ENCODE measurements at places on chromosomes 7 and 10. TPM values are rescaled to one million over a fixed set of nuclear protein-coding genes. Genes with fewer than 3 reads are reported as not detected.
A peak's percentile ranks its signal among the peaks of the same experiment; 100 is the strongest.

DNA sequence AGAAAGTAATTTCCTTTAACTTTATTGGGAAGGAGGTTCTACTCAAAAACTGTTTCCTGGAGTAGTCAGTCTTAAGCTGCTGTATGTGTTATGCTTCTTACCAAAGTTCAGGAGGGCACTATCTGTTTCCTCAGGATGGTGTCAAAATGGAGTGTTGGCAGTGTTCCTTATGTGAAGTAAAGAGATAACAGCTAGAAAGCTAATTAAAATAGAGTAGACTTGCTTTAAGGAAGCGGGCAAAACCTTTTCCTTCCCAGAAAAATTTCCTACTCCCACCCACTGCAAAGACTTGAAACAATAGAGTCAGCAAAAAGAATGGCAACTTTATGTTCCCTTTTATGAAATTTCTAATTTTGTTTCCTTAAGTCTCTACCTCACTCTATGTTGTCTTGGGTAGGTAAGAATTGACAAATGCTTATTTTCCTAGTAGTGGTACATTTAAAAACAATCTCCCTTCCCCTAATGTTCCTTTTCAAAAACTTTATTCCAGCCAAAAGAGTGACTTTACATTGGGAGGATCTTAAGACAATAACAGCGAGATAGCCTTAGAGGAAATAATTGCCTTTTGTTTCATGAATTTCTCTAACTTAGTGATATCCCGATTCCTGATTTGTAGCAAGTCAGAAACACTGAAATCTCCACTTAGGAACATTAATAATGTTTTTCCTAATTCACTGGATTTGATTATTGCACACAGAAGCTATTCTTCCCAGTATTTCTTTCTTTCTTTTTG is 26.5 kb upstream of the ENTPD1 start:
- H3K27ac ChIP-seq, result no peak overlapping the region
- peaks cover 12% of the 10 kb centered on the region for H3K36me3 ChIP-seq
- no peak for DNase-seq
- H3K4me1 ChIP-seq, result no peaks in the 10 kb centered on the region

DNA sequence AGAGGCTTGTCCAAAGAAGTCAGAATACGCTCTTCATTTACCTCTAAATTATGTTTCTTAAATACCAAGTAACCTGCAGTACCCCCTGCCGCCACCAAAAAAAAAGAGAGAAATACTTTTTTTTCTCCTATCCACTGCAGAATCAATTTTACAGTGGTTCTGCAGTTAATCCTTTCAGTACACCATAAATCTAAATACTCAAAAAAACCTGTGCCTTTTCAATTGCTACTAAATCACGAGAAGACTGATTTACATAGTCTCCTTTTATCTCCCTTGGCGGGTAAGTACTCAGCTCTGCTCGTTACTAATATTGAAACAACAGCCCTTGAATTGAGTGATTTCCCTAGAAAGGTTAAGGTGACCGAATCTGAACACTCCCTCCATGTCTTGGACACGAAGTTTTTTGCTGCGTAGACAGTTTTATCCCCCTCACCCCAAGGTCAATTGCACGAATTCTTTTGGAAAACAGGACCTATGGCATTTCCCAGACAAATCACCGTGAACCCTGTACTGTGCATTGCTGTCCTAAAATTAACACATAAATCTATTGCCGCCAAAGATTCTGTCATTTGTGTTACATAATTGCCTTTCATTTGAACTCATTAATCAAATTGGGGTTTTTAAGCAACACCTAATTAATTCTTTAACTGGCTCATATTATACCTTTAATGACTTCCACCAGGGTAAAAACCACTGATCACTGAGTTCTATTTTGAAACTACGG is 512 bp upstream of the VIM start:
- H3K36me3 ChIP-seq, result peaks cover 17% of the 10 kb centered on the region
- peaks cover 59% of the 10 kb centered on the region for H3K4me1 ChIP-seq
- H3K27me3 ChIP-seq, result no peaks in the 10 kb centered on the region
- peak overlapping the region; percentile 95 for H3K27ac ChIP-seq

- no peak overlapping the region for H3K27ac ChIP-seq
- H3K4me1 ChIP-seq, result peaks cover 5% of the 10 kb centered on the region
- peaks cover 30% of the 10 kb centered on the region for H3K27me3 ChIP-seq
- DNase-seq, result no peak
- H3K4me3 ChIP-seq, result no peak overlapping the region
These were observed 120.6 kb downstream of the PRPF18 start for GRCh38 chr10:13707156-13707881.

- no peaks in the 10 kb centered on the region for H3K36me3 ChIP-seq
- no peaks in the 10 kb centered on the region for H3K4me1 ChIP-seq
- H3K27me3 ChIP-seq, result no peaks in the 10 kb centered on the region
- H3K27ac ChIP-seq, result no peak overlapping the region
- no peak for DNase-seq
- H3K4me3 ChIP-seq, result no peak overlapping the region
These were observed 88.8 kb upstream of the RET start for GRCh38 chr10:42988069-42988468.

Gene VPS37D
- total RNA-seq, result 0.25 TPM

- H3K4me3 ChIP-seq, result no peak overlapping the region
- DNase-seq, result no peak
- H3K4me1 ChIP-seq, result no peaks in the 10 kb centered on the region
- H3K36me3 ChIP-seq, result no peaks in the 10 kb centered on the region
- H3K27ac ChIP-seq, result no peak overlapping the region
These were observed 218.4 kb downstream of the STK31 start for GRCh38 chr7:23928418-23928775.

DNA sequence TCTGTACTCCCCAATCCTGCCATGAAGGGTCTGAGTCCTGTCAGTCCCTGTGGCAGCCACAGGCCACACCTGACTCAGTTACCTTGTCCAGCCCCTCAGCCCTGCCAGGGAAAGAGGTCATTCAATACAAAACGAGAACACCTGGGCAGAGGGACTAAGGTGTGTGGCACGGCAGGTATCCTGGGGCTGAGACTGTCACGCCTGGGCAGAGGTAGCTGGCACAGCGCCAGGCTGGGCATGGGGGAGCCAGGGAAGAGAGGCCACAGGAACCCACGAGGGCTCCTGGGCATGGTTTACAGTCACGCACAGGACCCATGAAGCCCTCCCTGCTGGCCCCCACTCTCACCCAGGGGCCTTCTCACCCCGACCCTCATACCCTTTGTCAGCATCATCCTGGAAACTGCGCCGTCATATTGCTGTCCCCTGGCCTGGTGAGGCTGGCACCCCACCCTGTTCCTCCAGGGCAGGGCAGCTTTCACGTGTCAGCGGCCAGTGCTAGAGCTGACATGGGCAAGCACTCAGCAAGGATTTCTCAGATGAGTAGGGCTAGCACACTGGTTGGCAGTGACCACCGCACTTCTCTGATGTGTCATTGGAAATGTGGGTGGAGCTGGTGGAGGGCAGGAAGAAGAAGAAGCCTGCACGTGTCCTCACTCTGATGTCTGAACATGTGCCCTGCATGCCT is 42.7 kb downstream of the LRRC18 start:
- H3K36me3 ChIP-seq, result no peaks in the 10 kb centered on the region
- no peaks in the 10 kb centered on the region for H3K4me1 ChIP-seq
- DNase-seq, result no peak
- H3K27ac ChIP-seq, result no peak overlapping the region
- H3K4me3 ChIP-seq, result no peak overlapping the region

Gene OPN4
- total RNA-seq, result not detected

GRCh38 chr10:69969977-69970376 is 82.7 kb upstream of the MACROH2A2 start:
- no peak overlapping the region for H3K27ac ChIP-seq
- H3K36me3 ChIP-seq, result no peaks in the 10 kb centered on the region
- H3K4me3 ChIP-seq, result no peak overlapping the region

DNA sequence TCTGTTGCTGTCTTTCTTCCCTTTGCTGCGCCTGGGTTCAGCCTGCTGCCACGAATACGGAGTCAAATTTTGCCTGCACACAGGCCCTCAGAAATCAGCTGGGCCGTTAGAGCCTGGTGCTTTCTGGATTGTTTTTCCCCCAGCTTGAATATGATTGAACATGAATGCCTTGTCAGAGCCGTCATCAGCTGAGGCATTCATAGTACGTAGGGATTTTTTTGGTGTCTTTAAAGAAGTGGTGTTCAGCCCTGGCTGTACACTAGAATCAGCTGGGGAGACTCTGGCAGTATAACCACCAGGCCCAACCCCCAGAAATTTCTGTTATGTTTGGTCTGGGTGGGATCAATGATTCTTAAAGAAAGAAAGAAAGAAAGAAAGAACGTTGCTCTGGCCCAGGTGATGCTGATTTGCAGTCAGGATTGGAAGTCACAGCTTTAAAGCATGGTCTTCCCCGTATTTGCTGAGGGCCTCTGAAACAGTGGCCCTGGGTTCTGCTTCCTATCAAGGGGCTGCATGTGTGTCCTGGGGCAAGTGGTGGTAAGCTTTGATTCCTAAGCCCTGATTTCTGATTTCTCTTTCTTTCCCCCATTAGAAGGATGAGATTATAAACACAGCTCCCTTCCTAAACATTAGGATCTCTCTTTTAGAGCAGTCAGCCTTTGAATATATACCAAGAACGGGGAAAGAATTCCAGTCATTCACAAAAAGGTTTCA is 24.7 kb downstream of the NUB1 start:
- H3K4me1 ChIP-seq, result peaks cover 8% of the 10 kb centered on the region
- H3K36me3 ChIP-seq, result peaks cover 22% of the 10 kb centered on the region
- peak; percentile 18 for DNase-seq
- no peak overlapping the region for H3K27ac ChIP-seq
- H3K27me3 ChIP-seq, result no peaks in the 10 kb centered on the region

Gene CACNB2
- not detected for total RNA-seq

- no peaks in the 10 kb centered on the region for H3K27me3 ChIP-seq
- no peak overlapping the region for H3K4me3 ChIP-seq
- no peak overlapping the region for H3K27ac ChIP-seq
- no peaks in the 10 kb centered on the region for H3K4me1 ChIP-seq
These were observed 88.2 kb upstream of the IMMP2L start for GRCh38 chr7:111650456-111650999.

Data from natural killer cell treated with Interleukin-12 subunit alpha and Interleukin-12 subunit beta and Interleukin-15 and Interleukin-18, amount 100 ng/mL, for 72 hours (primary cell).